ENCODE measurements at places on chromosomes 2 and 18.

DNA sequence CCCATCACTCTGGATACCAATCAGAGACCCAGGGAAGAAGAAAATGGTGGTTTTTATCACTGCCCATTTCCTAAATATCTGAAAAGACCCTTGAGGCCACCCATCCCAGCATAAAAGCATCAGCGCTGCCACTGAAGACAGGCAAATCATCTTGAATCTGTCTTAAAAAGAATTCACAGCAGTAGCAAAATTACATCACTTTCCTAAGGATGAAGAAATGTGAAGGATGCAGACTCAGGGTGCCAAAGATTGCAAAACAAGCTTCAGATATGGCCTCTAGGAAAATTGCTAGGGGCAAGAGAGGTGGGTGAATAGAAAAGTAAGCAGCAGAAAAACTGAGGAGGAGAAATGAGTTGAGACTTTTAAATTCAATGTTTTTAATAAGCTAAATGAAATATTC is 70.0 kb downstream of the SLC25A12 start:
- no peak for DNase-seq

DNA sequence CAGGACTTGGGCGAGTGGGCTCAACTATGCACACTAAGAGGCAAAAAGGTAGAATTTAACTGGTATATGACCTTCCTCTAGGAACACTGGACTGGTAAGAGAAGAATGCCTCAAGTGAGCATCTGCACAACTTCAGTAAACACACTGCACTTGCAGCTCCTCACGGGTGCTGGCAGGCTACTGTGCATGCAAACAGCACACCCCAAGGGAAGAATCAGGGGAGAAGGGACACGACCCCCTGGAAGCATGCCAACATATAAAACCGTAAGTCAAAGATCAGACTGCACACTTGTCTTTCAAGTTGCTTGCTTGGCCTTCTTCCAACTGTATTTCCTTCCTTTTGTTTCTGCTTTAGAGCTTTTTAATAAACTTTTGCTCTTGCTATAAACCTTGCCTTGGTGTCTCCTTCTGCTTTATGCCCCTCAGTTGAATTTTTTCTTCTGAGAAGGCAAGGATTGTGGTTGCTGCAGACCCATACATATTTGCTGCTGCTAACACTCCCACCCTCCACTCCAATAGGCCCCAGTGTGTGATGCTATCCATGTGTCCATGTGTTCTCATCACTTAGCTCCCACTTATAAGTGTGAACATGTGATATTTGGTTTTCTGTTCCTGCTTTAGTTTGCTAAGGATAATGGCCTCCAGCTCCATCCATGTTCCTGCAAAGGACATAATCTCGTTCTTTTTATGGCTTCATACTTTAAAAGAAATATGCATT is 263.7 kb upstream of the SPOPL start:
- DNase-seq: no peak

GRCh38 chr2:239261356-239261755 is 139.5 kb downstream of the HDAC4 start:
- no peak for DNase-seq

GRCh38 chr2:44974064-44974715 is 32.7 kb downstream of the SIX3 start:
- peak; percentile 47 for DNase-seq

DNA sequence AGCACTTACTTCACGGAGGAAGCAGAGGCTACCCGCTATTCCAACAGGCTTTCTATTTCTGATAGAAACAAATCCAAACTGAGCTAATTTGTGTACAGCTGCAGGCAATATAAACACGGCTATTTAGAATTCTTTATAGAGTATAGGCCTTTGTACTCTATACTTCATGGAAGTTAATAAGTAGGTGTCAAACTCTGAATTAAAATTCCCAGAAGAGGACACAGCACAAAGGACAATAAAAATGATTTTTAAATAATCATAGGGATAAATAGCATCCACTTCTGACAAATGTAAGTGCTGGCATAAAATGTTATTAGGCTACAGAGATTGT is 261.5 kb downstream of the AFF3 start:
- no peak for DNase-seq

DNA sequence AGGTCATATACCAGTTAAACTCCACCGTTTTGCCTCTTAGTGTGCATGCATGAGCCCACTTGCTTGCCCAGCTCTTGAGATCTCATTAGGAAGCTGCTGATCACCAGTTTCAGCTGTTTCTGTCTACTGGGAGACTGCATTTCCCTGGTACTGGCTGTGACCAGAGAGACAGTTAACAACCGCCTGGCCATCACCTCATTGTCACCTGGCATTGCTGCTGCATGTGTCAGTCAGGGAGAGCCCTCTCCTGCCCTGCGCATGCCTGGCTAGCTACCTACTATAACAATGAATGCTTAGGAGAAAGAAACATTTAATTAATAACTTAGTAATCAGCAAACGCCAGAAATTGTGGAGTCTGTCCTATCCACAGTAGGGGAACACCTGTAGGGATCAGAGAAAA is 265.8 kb upstream of the CYRIA start:
- DNase-seq: no peak

DNA sequence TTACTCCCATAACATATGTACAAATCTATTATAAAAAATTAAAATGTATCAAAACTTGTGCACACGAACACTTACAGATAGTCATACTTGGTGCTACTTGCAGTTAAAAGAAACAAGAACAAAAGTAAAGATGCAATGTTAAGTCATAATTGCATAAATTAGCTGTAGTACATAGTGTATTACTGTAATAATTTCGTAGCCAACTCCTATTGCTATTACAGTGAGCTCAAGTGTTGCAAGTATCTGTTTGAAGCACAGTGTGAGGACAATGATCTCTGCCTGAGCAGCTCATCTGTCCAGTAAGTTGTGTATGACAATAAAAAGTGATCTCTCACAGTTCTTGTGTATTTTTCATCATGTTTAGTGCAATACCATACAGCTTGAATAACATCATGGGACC is 7.5 kb upstream of the SERPINB13 start:
- DNase-seq: no peak

GRCh38 chr2:31523871-31524492 is 56.8 kb downstream of the SRD5A2 start:
- DNase-seq: peak; percentile 43

GRCh38 chr18:42765302-42765701 is 350.2 kb downstream of the RIT2 start:
- no peak for DNase-seq

DNA sequence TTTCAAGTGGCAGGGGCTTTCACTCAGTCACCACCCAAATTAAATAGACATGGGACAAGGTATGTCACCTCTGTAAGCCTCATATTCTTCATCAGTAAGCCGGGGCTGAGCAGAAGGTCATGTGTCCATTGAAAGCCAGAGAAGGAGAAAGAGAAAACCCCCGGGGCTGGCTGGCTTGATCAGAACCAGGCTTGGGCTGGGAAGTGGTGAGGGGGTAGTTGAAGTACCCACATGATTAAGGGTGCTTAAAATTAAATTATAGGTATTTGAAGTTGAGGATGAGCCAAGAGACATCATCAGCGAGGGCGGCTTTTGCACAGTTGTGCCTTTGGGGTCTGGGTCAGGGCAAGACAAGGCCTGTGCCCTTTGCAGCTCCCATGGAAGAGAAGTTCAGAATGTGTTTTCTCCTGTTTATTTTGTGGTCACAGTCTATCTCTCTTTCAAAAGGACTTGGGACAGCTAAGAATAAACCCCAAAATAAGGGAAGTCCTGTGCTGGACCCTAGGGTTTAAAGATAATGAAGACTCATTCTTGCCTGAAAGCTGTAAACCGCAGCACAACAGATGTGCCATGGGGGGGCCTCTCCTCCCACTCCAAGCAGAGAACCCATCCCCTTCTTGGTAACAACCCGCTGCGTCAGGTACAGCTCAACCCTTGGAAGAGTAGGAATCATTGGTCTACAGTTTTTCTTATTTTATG is 10.7 kb downstream of the DBI start:
- DNase-seq: no peak

DNA sequence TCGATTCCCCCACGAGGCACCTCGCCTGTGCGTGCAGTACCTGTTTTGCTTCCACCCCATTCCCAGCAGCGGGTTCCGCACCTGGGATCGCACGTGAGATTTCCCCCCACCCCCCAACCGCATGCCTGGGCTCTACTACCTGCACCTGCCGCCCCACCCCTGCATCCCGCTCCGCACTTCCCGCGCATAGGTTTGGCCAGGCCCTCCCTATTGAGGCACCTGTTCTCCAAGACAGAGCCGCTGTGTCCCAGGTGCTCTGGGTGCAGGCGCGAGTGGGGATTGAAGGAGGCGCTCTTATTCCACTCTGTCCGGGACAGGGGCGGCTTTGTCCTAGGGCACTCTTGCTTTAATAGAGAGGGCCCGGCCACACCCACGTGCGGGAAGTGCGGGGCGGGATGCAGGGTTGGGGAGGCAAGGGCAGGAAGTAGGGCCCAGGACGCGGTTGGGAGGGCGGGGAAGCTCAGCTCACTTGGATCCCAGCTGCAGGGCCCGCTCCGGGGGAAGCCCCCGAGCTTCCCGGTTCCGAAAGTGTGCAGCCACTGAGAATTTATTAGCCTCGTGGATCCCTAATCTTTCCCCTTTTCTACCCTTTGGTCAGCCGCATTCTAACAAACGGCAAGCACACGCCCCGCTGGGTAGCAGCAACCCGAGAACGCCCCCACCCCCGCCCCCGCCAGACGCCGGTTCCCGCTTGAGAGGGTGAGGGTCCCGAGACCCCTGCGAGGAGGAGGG is 670 bp upstream of the MOCOS start:
- no peak for DNase-seq

- no peak for DNase-seq
These were observed 59.0 kb downstream of the DYSF start for GRCh38 chr2:71512386-71512785.

- no peak for DNase-seq
These were observed 1464.9 kb downstream of the SUCLG1 start for GRCh38 chr2:82994151-82994550.

- no peak for DNase-seq
These were observed 39.1 kb upstream of the STK39 start for GRCh38 chr2:168286535-168286934.

DNA sequence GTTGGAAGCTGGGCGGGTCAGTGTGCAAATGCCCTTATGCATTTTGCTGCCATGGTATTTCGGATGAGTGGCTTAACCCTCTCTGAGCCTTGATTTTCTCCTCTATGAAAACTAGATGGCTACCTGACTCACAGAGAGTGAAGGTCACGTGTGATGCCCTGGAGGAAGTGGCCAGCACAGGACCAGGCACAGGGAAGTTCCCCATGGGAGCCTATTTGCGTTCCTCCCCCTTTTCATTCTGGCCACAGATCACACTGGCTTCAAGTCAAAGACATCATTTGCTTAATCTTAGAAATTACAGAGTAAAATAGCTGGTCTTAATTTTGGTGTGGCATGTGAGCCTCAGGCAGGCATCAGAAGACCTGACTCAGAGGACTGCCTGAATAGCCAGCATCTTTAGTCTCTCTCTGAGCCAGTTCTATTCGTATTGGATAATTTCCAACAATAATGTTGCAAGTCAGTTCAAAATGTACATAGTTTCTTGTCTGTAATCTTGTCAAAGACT is 57.6 kb upstream of the CD302 start:
- no peak for DNase-seq

GRCh38 chr2:6780765-6781274 is 84.9 kb downstream of the CMPK2 start:
- DNase-seq: no peak

DNA sequence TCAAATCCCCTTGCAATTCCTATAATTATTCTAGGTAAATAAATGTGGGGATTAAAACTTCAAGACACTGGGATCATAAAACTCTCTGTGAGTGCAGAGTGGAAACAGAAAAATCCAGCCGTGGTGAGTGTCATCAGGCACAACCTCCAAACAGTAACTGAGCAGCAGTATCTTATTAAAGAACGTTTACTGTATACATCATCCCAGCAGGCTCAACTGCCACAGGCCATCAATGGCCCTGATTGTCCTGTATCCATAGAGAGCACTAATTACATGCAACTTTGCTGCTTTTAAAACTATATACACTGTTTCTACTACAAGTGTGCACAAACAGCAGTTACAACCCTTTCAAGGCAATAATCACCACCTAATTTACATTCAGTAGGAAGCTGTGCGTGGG is 23.9 kb downstream of the GAREM1 start:
- DNase-seq: no peak

GRCh38 chr2:158501301-158501700 is 44.5 kb downstream of the PKP4 start:
- peak; percentile 53 for DNase-seq

GRCh38 chr2:235495373-235496238 is 1.8 kb downstream of the AGAP1 start:
- peak; percentile 43 for DNase-seq

- DNase-seq: no peak
These were observed 846.2 kb downstream of the SLC4A3 start for GRCh38 chr2:220473611-220474010.

GRCh38 chr2:165219481-165219880 is 15.6 kb upstream of the SCN3A start:
- no peak for DNase-seq

- no peak for DNase-seq
These were observed 76.7 kb downstream of the LAMA3 start for GRCh38 chr18:23765931-23766330.

DNA sequence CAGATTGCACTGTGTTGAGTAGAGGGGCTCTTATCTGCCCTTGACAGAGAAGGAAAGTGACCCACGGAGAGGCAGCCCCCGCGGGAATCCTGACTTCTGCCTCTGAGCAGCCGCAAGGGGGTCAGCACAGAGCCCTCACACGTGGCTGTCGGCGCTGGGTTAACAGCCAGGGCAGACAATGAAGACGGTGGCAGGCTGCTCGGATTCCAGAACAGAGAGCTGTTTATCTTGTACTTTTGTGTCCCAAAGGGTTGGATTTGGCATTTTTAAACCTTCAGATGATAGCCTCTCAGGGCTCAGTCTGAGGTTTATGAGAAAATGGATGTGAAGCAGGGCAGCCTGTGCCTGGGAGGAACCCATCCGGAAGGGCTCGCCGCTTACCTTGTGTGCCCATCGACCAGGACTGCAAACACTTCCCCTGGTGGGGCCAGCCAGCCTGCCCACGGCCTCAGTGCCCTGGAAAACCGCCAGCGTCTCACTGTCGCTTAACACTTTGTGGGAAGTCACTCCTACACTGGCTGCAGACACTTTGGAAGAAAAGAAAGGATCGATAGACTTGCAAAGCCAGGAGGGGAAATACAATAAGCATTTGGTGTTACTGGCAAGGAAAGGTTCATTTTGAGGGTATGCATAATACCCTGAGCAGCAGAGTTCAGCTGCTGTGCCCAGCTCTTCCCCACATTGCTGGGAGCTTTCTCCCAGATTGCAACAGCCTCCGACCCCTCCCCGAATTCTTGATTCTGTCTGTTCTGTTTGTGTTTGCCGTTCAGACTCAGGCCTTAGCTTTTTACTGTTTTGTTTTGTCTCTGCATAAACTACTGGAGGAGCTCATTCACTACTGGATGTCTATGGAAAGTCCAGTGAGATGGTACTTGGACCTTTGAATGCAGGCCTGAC is 325.3 kb upstream of the MYT1L start:
- DNase-seq: no peak

Measured in cerebellar cortex (tissue), 1 donor.